ENCODE measurements at places on chromosomes 5 and 9. TPM values are rescaled to one million over a fixed set of nuclear protein-coding genes. Genes with fewer than 3 reads are reported as not detected.

DNA sequence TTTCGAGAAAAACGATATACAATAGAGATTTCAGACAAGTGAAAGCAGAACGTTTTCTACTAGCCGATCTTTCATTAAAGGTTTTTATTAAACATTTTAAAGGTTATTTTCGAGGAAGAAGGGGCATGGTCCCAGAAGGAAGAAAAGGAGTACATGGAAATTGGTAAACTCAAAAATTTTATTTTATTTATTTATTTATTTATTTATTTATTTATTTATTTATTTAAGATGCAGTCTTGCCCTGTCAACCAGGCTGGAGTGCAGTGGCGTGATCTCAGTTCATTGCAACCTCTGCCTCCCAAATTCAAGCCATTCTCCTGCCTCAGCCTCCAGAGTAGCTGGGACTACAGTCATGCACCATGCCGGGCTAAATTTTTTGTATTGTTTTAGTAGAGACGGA is 77.4 kb downstream of the RANBP17 start:
- no peaks in the 10 kb centered on the region for H3K4me1 ChIP-seq
- no peak overlapping the region for H3K4me3 ChIP-seq
- no peak overlapping the region for H3K27ac ChIP-seq
- no peak for DNase-seq
- H3K27me3 ChIP-seq = no peaks in the 10 kb centered on the region
- H3K36me3 ChIP-seq = peaks cover 26% of the 10 kb centered on the region

DNA sequence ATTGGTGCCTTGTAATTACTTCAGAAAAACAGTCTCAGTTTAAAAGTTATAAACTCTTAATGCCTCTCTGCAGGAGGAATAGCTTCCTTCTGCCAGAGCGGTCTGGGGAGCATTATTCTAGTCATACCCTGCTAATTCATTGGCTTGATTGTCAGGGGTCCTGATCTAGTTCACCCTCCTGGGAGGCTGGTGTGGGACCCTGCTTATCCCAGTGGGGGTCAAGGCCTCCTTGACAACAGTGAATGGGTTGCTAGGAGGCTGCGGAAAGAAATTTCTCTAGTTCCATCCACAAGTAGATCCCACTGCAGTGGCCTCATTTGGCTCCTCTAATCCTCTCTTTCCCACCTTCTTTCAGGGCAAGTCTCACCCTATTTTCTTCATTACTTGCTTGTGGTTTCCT is 105.7 kb downstream of the TMC1 start:
- peaks cover 13% of the 10 kb centered on the region for H3K36me3 ChIP-seq
- H3K4me1 ChIP-seq = peaks cover 45% of the 10 kb centered on the region
- H3K27ac ChIP-seq = peak overlapping the region; percentile 85
- DNase-seq = peak; percentile 17

- H3K27ac ChIP-seq = no peak overlapping the region
- DNase-seq = no peak
- peaks cover 4% of the 10 kb centered on the region for H3K4me1 ChIP-seq
- no peak overlapping the region for H3K4me3 ChIP-seq
- H3K27me3 ChIP-seq = no peaks in the 10 kb centered on the region
These were observed 382.3 kb downstream of the ACTL7B start for GRCh38 chr9:108473209-108474112.

JAKMIP2 gene
- total RNA-seq = 36.8 TPM

GRCh38 chr5:14147210-14147609 is 4.1 kb downstream of the TRIO start:
- peak overlapping the region; percentile 91 for H3K4me3 ChIP-seq
- DNase-seq = no peak
- no peak overlapping the region for H3K27ac ChIP-seq
- peaks cover 68% of the 10 kb centered on the region for H3K4me1 ChIP-seq
- no peaks in the 10 kb centered on the region for H3K36me3 ChIP-seq

PAPPA gene
- 0.72 TPM for total RNA-seq

DNA sequence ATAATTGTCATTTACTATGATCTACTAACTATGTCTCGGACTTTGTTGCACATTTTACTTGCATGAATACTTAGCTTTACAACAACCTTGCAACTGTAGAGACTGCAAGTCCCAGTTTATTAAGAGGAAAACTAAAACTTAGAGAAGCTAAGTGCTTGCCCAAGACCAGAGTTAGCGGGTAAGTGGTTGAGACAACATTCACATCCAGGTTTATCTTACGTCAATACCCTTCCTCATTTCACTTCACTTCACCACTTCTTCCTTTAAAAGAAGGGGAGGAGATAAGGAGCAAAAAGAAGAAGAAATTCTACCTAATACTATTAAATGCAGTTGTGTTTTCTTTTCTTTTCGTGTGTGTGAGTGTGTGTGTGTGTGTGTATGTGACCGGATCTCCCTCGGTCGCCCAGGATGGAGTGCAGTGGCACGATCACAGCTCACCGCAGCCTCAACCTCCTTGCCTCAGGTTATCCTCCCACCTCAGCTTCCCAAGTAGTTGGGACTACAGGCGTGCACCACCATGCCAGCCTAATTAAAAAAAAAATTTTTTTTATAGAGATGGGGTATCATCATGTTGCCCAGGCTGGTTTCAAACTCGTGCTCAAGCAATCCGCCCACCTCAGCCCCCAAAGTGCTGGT is 37.4 kb downstream of the MEGF9 start:
- no peak for DNase-seq
- no peak overlapping the region for H3K4me3 ChIP-seq

FOXD4L3 gene
- total RNA-seq = not detected

DNA sequence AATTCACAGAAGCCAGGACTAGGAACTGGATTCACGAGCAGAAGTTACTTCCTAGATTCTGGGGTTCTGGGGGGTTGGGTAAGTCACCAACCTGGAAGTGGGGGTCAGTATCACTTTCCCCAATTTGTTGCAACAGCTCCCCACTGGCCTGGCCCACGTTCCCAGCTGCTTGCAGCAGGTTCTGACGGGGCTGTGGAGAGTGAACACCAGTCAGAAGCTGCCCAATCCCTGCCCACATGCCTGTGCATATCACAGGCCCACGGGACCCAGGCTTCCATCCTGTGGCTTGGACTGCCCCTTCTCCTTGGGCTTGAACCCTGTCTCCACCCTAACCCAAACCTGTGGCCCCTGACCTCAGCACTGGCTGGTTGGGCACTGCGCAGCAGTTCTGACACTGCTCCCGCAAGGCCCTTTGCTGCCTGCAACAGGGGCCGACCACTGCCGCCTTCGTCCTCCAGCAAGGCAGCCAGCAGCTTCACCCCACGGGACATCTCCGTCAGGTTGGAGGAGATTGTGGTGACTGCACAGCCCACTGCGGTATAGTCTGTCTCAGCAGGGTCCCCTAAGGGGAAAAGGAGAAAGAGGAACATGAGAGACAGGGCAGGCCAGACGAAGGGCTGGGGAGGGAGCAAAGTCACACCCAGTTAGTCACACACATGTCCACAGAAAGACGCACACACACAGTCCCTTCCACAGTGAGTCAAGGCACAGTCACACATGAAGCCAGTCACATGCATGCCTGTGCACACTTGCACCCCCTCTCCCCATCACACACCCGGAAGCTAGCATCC is 13.1 kb downstream of the TLN1 start:
- H3K4me1 ChIP-seq = no peaks in the 10 kb centered on the region
- DNase-seq = no peak
- no peak overlapping the region for H3K27ac ChIP-seq
- H3K27me3 ChIP-seq = no peaks in the 10 kb centered on the region
- H3K4me3 ChIP-seq = no peak overlapping the region
